ENCODE measurements at places on chromosomes 16 and 17.

GRCh38 chr17:77646046-77646430 lies 312.5 kb upstream of the TNRC6C start:
- DNase-seq = no peak

DNA sequence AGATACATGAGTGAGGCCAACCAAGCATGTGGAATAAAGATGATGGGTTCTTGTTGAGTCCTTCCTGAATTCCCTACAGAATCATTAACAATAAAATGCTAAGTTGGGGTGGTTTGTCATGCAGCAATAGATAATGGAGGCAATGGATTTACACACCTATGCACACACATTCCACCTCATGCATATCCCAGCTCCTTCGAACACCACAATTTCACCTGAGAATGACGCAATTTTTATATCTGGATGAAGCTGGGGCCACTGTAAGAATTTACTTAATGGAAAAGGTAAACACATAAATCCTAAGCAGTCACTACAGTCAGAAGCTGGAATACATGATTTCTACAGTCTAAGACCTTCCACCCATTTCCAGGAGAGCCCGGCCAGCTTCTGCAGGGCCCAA lies 49.8 kb upstream of the ICAM2 start:
- no peak for DNase-seq

- DNase-seq = no peak
Measured at GRCh38 chr17:59675231-59675630, 32.0 kb downstream of the PTRH2 start.

DNA sequence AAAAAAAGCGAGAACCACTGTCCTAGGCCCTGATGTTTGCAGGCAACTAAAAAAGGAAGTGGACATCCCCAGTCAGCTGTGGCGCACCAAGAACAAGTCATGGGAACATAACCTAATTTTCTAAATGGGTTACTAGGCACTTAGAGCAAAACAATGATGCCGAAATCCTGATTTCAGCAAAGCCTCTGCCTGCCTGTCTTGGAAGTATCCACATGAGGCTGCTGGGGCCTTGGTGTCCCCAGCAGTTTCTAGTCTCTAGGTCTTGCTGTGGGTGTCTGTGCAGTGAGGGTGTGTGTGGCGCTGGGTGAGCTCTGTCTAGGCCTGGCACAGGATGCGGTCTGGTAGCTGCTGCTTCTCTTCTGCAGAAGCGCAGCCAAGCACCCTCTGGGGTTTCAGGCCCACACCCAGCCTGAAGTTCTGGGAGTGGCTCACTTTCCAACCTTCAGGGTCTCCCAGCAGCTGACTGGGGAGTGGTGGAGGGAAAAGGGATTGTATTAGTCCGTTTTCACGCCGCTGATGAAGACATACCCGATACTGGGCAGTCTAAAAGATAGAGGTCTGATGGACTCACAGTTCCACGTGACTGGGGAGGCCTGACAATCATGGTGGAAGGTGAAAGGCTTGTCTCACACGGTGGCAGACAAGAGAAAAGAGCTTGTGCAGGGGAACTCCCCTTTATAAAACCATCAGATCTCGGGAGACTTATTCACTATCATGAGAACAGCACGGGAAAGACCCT lies 21.1 kb downstream of the STH start:
- no peak for DNase-seq

GRCh38 chr17:4945176-4945943 lies 3.0 kb downstream of the PFN1 start:
- peak; percentile 83 for DNase-seq

DNA sequence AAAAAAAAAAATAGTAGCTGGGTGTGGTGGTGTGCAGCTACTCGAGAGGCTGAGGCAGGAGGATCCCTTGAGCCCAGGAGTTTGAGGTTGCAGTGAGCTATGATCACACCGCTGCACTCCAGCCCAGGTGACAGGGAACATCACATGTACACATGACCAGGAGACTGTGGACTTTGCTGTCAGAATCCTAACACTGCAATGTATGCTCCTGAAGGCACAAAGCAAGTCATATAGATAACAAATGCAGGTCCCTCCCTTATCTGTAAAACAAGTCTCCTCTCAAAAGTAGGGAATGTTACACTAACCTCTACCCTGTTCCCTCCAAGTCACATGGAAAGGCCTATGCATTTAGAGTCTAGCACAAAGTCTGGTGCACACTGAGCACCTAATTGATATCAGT lies 48.5 kb downstream of the ARHGAP17 start:
- no peak for DNase-seq

- DNase-seq = peak; percentile 51
Measured at GRCh38 chr16:85168732-85169256, 56.5 kb upstream of the CIBAR2 start.

GRCh38 chr17:3768769-3769168 lies 32.2 kb downstream of the ITGAE start:
- no peak for DNase-seq

GRCh38 chr17:39018267-39019134 lies 51.3 kb upstream of the FBXO47 start:
- DNase-seq = peak; percentile 85

GRCh38 chr16:64730261-64730660 lies 391.6 kb downstream of the CDH11 start:
- no peak for DNase-seq

- DNase-seq = peak; percentile 45
Measured at GRCh38 chr17:7886227-7887037, 2.2 kb upstream of the CHD3 start.

- no peak for DNase-seq
Measured at GRCh38 chr16:71777329-71777728, 31.3 kb downstream of the AP1G1 start.

GRCh38 chr17:60846175-60846574 lies 168.5 kb downstream of the BCAS3 start:
- DNase-seq = peak; percentile 49

DNA sequence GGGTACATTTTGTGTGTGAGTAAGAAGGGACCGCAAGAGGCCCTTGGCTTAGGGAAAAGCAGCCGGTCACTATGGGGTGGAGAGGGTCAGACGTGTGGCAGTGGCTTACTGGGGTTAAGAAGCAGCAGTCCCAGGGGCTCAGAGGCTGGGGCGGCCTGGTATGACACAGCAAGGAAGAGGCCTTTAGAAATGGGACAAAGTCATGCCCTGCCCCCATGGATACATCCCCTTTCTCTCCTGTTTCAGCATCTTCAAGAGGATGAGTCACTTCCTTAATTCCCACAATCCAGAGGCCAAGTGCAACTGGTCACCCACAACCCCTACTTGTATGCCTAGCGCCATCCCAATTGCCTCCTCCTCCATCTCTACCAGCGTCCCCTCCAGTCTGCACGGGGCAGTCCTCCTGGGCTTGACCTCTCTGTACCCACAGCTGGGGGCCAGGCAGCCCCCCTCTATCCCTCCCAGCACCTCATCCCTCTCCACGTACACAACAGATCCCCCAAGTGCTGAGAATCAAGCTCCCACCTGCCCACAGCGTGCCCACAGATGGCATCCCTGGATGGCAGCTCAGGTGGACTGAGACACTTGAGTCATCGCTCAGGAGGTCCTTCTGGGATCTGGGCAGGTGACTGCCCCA lies 6.9 kb upstream of the EFTUD2 start:
- DNase-seq = peak; percentile 70

DNA sequence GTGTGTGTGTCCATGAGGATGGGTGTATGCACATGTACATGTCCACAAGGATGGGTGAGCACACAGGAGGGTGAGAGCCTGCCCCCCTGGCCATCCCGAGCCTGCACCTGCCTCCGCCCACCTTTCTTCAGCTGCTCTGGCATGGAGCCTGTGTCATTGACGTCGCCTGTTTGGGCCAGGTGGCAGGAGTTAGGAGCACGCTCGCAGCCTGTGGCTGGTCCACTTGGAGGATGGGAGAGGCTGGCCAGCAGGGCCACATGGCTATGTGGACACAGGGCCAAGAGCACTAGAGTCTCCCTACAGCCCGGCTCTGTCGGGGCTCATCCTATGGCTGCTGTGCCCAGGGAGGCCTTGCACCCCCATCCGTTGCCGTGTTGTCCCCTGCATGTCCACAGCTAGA lies 21.4 kb downstream of the BAHCC1 start:
- no peak for DNase-seq

- no peak for DNase-seq
Measured at GRCh38 chr16:974001-974601, 3.3 kb upstream of the LMF1 start.

GRCh38 chr16:11329071-11329491 lies 16.2 kb upstream of the RMI2 start:
- DNase-seq = no peak

- DNase-seq = peak; percentile 39
Measured at GRCh38 chr17:44546671-44547606, 10.3 kb upstream of the FZD2 start.

DNA sequence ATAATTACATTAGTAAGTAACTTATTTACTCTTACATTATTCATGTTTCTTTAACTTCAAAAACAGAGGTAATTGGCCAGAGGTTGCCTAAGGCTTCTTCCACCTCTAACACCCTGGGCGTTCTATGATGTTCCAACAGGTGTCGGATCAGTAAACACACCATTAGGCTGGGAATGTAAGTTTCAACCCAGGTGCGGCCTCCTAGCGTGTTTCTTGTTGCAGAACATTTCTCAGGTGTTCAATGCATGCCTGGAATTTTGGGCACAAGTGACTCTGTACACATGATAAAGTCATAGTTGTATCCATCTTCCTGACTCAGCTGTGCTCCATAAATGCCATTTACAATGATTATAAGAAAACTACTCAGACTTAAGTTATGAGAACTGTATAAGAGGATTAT lies 1.0 kb downstream of the KRTAP2-2 start:
- DNase-seq = no peak

GRCh38 chr17:68199837-68200688 lies 47.8 kb upstream of the AMZ2 start:
- no peak for DNase-seq

DNA sequence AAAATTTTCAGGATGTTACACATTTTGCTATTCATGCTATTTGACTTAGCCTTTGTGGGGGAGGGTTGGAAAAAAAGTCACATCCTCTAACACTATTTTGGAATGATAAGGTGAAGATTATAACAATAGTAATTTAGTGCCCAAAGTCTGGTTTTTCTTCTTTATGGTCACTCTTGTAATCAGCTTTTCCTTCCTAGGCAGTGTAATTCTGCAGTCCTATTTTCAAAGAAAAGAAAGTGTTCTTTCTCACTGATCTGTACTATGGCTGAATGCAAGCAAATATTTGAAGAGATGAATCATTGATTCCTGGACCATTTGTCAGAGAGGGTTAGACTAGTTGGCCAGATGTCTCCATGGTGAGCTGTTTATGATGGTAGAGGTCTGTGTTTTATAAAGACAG lies 8.4 kb downstream of the RSPRY1 start:
- no peak for DNase-seq

DNA sequence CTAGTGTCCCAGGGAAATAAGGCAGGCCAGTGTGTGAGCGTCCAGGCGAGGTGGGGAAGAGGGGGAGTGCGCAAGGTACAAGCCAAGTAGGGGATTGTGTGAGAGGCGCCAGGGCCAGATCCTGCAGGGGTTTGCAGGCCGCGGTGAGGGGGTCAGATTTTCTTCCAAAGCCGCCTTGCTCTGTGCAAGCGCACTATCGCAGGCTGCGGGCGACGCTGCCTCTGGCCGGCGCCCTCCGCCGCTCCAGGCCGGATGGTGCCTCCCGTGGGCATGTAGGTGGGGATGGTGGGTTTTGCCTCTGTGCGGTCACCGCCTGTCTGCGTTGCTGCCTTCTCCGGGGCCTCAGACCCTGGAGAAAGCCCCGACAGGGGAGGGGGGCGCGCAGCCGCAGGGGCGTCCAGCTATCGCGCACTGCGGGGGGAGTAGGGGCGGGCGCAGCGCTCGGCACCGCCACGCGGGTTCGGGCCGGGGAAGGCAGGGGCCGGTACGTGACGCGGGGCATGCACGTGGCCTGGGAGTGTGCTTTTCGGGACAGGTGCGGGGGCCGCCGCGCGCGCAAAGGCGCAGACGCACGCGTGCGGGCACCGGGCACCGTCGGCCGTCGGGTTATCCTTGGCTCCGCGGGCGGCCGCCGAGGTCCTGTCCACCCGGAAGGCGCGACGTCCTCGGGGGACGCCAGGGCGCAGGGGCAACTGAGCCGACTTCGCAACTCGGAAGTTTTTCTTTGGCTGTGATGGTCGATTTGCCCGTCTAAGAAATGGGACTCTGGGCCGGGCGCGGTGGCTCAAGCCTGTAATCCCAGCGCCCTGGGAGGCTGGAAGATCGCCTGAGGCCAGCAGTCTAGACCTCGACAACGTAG lies 1.1 kb upstream of the HAPSTR1 start:
- no peak for DNase-seq

DNA sequence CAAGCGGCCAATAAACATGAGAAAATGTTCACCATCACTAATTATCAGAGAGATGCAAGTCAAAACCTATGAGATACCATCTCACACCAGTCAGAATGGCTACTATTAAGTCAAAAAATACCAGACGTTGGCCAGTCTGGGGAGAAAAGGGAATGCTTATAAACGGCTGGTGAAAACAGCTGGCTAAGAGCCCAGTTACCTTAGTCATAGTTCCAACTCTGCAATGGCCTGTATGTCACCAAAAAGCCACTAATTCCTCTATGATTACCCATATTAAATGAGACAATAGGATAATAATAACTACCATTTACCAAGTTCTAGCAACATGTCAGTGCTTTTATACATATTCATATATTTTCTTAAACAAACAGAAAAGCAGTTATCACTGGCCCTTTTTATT lies 42.9 kb upstream of the CDRT4 start:
- no peak for DNase-seq

DNA sequence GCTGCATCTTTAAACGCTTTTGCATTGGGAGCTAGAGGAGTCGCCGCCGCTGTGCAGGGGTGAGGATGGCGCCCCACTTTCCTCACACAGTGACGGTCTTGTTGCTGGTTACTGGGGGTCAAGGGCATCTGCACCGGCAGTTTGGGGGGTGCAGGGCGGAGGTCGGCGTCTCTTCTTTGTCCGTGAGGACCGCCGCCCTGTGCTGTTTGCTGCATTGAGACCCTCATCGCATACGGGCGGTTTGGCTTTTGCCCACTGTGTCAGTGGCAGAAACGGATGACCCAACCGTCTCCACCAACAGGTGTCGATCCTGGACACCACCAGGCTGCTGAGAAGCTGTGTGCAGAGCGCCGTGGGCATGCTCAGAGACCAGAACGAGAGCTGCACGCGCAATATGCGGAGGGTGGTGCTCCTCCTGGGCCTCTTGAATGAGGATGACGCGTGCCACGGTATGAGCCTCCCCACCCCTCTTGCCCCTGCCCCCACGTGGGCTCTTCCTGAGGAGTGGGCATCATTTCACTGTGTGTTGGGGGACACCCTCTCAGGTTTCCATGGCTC lies 61.2 kb upstream of the ENDOV start:
- no peak for DNase-seq

GRCh38 chr17:81228834-81229665 lies 6.3 kb upstream of the CEP131 start:
- DNase-seq = no peak

DNA sequence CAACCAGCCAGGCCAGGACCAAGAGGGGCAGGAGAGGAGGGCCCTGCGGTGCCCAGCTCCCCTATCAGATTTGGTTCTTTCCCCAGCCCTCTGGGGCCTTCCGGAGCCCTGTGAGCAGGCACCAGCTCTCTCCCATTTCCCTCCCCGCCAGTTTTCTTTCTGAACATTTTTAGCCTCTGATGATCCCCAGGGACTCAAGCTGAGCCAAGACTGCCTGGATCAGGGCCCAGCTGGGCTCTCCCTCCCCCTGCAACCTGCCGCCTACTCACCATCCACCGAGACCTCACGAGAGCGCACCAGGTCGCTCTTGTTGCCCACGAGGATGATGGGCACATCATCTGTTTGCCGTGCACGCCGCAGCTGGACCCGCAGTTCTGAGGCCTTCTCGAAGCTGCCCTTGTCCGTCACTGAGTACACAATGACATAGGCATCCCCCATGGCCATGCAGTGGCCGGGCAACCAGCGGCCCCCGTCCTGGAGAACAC lies 2.0 kb downstream of the RRAD start:
- DNase-seq = peak; percentile 50

GRCh38 chr16:336269-336668 lies 16.3 kb downstream of the AXIN1 start:
- no peak for DNase-seq
